ENCODE measurements at places on chromosomes 3 and 15.
A peak's percentile ranks its signal among the peaks of the same experiment; 100 is the strongest.

GRCh38 chr3:117473981-117474538, 764.5 kb downstream of the TUSC7 start:
- no peak for DNase-seq

GRCh38 chr3:74617776-74618175, 3.3 kb upstream of the CNTN3 start:
- DNase-seq = no peak

DNA sequence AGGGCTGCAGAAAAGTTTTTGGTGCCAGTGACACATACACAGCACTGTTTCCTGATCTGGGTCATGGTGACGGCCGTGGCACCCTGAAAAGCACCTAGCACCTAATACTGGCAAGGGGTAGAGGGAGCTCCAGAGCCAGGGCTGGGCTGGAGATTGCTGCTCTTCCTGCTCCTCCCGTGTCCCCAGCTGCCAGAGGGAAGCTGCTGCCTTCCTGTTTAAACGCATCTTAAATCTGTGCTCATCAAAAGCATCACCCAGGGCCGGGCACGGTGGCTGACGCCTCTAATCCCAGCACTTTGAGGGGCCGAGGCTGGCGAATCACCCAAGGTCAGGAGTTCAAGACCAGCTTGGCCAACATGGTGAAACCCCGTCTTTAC, 156.7 kb upstream of the MEF2A start:
- peak; percentile 47 for DNase-seq

- no peak for DNase-seq
Observed at GRCh38 chr3:117928836-117929235, 1105.8 kb downstream of the IGSF11 start.

- DNase-seq = no peak
Observed at GRCh38 chr3:127763816-127764215, 58.5 kb downstream of the MGLL start.

GRCh38 chr3:29683018-29683993, 402.4 kb downstream of the RBMS3 start:
- peak; percentile 81 for DNase-seq

GRCh38 chr3:142930463-142930862, 33.0 kb downstream of the PAQR9 start:
- DNase-seq = peak; percentile 11

GRCh38 chr3:37946531-37946889, 44.1 kb upstream of the VILL start:
- DNase-seq = no peak

GRCh38 chr3:138443091-138443490, 8.7 kb downstream of the ESYT3 start:
- no peak for DNase-seq

- DNase-seq = no peak
Observed at GRCh38 chr15:96887730-96888129, 557.2 kb downstream of the NR2F2 start.

DNA sequence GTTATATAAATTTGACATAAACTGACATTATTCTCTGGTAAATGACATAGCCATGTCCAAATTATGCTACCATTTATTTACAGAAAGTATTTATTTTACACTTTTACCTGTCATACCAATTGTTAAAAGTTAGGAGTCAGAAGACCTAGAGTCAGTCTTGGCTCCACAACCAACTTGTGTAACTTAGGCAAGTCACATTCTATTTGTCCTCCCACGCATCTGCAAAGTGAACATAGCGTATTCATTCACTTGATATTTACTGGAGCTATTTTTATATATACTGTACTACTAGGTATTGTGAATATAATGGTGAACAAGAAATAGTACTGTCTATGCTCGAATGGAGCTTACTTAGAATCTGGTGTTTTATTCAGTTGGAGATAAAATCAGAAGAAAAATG, 78.7 kb downstream of the ZNF280D start:
- no peak for DNase-seq

- no peak for DNase-seq
Observed at GRCh38 chr3:42655980-42656679, 2.6 kb downstream of the ZBTB47 start.

DNA sequence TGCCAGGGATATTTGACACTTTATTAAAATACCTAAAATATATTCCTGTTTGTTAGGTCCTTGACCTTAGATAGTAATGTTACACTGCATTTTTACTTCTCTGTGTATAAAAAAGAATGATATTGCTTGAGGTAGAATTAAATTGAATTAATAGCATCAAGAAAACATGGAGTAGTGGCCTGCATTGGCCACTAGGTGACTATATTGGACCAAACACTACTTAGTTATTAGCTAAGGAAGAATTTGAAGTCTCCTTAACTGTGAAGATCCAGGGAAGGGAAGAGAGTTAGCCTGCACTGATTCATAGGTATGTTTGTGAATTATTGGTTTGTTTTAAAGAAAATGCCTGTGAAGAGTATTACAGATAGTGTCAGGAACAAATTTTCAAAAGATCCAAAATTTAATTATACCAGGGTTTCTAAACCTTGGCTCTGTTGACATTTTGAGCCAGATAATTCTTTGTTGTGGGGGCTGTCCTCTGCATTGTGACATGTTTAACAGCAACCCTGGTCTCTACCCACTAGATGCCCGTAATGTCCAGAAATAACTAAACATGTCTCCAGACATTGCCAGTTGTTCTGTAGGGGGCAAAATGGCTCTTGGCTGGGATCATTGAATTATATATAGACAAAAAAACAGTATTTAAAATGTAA, 103.6 kb upstream of the THSD4 start:
- peak; percentile 48 for DNase-seq

DNA sequence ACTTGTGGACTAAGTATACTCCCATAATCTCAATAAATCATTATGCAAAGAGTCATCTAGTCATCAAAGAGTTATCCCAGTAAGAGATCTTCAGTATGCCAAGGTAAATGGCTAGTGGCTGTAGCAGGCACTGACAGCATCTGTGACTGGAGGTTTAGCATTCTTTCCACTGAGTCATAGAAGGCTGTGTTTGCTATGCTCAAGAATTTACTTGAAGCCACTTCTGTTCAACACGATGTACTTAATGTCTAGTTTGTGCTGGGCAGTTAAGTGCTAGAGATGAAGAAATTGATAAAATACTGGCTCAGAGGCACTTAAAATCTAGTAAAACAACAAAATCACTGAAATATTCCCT, 13.0 kb downstream of the ZBED2 start:
- DNase-seq = no peak

- peak; percentile 34 for DNase-seq
Observed at GRCh38 chr3:68919000-68919399, 13.3 kb downstream of the TAFA4 start.

DNA sequence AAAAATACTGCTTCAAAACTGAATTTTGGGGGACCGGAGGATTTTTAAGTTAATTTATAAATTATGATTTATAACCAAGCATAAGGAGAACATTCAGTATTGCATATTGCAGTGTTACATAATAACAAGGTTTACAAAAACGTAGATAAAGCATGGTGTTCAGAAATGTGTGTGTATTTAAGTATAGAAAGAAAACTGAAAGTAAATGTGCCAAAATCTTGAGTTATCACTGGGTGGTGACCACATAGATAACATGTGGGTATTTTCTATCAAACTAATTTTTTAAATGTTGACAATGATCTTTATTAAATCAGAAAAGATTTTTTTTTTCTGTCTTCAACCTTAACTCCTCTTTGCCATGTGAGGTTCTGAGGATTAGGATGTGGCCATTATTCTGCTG, 32.6 kb downstream of the EIF2AK4 start:
- DNase-seq = no peak

DNA sequence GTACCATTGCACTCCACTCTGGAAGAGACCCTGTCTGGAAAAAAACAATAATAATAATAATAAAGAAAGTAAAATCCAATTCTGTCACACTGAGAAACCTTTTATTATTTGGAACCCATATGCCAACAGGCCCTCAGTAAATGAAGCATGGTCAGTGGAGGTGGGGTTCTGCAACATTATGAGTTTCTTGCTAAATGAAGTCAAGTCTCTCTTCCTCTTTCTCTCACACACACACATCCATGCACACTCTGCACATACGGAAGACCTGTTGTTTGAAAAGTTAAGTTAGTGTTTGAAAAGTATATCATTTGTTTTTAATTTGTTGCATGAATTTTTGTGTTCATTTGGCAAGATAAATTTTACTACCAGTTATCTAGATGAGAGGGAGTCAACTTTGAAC, 27.8 kb downstream of the GAP43 start:
- no peak for DNase-seq

GRCh38 chr15:58213587-58214338, 75.6 kb downstream of the AQP9 start:
- no peak for DNase-seq

DNA sequence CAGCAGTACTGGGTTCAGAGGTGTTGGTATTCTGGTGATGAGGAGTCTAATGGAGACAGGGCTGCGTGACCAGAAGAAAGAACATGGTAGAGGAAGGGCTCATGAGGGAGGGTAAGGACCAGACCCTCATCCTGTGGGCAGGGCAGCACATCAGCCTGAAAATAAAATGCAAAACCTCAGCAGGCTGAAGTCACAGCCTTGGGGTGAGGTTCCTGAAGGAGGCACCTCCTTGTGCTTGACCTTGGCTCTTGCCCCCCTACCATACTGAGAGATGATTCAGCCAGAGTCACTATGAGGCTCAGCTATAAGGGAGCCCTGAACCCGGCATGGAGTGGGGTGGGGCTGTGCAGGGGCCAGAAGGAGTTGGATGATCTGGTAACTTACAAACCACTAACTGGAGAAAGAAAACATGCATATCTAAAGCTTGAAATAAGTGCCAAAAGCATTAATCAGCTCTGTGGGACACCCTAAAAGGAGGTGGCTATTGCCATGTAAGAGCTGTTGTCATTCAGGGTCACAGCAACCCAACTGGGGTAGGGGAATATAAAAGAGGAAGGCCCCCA, 60.2 kb downstream of the CORO2B start:
- peak; percentile 16 for DNase-seq

DNA sequence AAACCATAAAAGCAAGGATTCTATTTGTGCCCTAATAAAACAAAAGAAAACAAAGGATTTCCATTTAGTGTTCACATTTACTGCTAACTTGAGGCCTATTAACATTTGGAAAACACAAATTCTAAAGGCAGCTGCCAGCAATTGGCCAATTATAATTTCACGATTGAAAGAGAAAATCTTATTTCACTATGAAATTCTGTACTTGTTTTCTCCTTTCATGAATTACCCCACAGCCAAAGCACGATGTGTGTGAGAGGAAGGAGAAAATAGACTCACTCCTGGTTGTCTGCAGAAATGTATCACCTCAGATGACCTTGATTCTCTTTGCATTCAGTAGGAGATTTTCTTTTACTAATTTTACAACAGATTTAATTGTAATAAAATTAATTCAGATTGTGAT, 242.8 kb upstream of the GBE1 start:
- DNase-seq = no peak

DNA sequence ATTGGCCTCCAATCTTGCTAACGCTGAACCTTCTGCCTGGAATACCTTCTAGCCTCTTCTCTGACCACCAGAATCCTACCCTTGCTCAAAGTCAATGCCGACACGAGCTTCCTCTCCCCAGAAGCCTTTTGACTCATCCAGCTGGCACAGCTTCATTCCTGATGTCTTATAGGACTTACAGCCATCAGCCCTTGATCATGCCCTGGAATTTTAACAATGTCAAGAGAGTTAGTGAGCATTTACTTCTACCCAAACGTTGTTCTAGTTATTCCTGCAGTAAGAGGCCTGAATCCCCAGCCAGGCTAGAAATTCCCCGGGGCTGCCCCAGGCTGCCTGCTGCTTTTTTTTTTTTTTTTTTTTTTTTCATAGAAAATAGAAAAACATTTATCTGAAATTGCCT, 3.9 kb downstream of the CYP1A2 start:
- no peak for DNase-seq

GRCh38 chr3:60079076-60079475, 1029.3 kb upstream of the CFAP20DC start:
- no peak for DNase-seq

GRCh38 chr15:96306321-96306720, 24.2 kb upstream of the NR2F2 start:
- DNase-seq = no peak

- DNase-seq = no peak
Observed at GRCh38 chr15:61421470-61421869, 192.4 kb upstream of the RORA start.

GRCh38 chr3:106255870-106256248, 387.0 kb upstream of the CBLB start:
- DNase-seq = no peak

- peak; percentile 39 for DNase-seq
Observed at GRCh38 chr3:45182915-45183871, 37.0 kb upstream of the CDCP1 start.

DNA sequence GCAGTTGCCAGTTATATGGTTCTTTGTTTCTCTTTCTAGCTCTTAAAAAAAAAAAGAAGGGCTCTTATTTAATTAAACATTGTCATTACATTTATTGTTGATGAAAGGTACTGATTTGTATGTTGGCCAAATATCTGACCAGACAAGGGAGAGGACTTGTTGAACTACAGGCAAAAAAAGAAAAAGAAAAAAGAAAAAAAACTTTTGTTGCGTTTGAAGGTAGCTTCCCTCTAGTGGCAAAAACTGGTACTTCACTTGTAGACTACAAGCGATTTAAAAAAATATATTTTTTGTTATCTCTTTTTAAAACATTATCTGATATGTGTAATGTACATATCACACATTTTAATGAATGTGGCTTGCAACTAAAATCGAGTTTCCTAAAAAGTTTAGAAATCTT, 280.6 kb downstream of the ROBO2 start:
- DNase-seq = peak; percentile 70

DNA sequence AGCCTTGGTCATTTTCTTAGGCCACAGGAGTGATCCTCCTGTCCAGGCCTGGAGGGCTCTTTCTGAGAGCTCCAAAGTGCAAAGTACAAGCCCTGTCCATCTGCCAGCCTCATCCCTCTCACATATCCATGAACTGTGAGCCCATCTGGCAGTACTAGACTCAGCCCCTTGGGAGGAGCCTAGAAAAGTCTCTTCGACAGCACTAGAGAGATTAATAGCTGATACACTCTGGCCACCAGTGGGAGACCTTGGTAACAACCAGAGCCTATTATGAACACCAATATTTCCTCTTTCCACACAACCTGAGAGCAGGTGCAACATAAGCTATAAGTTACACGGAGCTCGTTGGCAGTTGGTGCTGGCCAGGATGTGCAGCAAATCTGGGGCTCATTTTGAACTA, 59.5 kb upstream of the DCLK3 start:
- DNase-seq = no peak

GRCh38 chr3:76582632-76583378, 457.1 kb upstream of the ROBO2 start:
- DNase-seq = no peak

DNA sequence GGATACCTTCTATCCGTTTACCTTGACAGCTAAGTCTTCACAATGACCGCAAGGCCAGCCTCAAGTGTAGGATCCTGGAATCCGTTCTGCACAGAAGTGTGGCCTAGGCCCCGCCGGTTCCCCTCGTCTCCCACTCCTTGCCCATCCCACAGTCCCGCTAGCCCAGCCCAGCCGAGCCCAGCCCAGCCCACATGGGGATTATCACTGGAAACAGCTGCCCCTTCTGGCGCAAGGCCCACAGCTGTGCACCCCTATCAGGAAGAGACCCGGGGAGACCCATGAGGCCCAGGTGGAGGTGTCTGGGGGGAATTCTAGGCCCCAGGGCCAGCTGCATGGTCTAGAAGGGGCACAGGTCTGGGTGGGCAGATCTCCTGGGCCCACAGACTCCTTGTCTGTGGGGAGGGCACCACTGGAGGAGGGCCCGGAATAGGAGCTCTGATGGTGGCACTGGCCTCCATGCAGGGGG, 27.9 kb upstream of the KLF13 start:
- peak; percentile 86 for DNase-seq

- peak; percentile 30 for DNase-seq
Observed at GRCh38 chr3:105747060-105747541, 121.7 kb downstream of the CBLB start.

GRCh38 chr15:39025321-39025720, 460.7 kb upstream of the RASGRP1 start:
- DNase-seq = no peak

Data from hematopoietic multipotent progenitor cell treated with erythropoietin and hydrocortisone succinate and interleukin-3 and kit ligand, for 6 days (in vitro differentiated cells).